Cerebellar nuclear complex (tissue), 1 donor: ENCODE measurements at places on chromosomes 5 and 9.

GRCh38 chr9:95516734-95517558 lies at the start of gene PTCH1:
Gene PTCH1 (minus strand): TSS chr9:95516971.
- no peak for DNase-seq

DNA sequence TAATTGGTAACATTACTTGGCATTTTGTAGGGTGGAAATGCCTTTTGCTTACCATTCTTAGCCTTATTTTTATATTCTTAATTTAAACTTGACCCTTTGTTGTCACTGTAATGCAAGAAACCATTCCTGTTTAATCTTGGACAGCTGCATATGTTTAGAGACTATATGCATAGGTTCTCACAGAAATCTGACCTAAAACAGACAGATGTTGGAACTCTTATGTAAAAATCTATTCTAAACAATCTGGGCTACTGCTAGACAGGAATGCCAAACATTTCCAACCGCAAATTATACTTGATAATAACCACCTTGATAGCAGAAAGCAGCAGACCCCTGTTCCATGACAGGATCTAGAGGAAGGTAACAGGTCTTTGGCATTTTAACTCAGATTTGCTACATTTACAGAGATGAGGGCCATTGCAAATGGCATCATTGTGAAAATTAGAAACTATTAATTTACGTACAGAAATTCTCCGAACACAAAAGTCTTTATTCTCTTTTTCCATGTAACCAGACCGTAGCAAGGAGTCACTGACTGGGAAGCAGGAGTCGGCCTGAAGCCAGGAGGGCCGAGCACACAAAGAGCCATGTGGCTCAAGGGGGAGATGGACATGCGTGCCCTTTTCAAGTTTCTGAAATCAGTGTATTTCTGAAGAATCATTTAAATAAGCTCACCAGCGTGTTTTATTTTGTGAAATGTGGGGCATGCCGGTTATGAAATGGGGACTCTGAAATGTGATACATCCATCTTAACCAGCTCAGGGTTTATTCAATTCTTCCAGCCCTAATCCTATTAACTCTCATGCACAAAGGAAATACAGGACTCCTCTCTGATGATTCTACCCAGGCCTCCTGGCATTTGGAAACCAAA lies 139.3 kb downstream of the AOPEP start:
- no peak for DNase-seq

- DNase-seq = no peak
These were observed 6.8 kb upstream of the SUSD3 start for GRCh38 chr9:93051680-93052089.

DNA sequence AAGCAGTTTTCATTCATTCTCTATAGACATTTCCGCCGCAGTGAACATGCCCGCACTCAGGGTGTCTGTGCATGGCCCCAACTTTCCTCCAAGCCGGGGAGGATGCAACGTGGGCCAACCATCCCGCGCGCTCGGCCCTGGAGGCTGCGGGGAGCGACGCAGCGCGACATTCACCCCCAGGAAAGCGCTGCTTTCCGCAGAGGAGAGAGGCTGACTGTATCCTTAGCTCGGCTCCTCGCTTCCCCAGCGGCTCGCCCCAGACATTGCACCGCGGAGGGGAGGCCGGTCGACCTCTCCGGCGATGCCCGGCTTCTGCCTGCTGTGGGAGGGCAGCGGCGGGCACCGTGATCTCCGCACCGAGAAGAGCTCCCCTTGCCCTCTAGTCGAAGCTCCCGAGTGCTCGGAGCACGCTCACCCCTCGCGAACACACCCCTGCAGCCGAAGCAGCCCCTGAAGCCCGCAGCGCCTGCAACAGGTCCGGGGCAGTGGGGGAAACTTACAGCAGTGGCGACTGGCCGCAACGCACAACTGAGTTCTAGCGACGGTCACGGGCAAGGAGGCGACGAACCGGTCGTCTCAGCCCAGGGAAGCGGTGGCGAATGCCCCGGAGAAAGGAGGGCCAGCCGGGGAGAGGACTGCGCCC lies 600 bp downstream of the ENC1 start:
- no peak for DNase-seq
